Activated naive CD4-positive, alpha-beta T cell treated with anti-CD3 and anti-CD28 coated beads, Interleukin-2, amount 10 ng/mL, durations not matched to agents 7 days and 5 days (primary cell): ENCODE measurements at places on chromosomes 16 and 17.

- DNase-seq, result peak; percentile 86
Measured at GRCh38 chr17:59786536-59787319, 79.3 kb downstream of the VMP1 start.

- DNase-seq, result no peak
Measured at GRCh38 chr17:33531311-33531710, 238.2 kb upstream of the ASIC2 start.

DNA sequence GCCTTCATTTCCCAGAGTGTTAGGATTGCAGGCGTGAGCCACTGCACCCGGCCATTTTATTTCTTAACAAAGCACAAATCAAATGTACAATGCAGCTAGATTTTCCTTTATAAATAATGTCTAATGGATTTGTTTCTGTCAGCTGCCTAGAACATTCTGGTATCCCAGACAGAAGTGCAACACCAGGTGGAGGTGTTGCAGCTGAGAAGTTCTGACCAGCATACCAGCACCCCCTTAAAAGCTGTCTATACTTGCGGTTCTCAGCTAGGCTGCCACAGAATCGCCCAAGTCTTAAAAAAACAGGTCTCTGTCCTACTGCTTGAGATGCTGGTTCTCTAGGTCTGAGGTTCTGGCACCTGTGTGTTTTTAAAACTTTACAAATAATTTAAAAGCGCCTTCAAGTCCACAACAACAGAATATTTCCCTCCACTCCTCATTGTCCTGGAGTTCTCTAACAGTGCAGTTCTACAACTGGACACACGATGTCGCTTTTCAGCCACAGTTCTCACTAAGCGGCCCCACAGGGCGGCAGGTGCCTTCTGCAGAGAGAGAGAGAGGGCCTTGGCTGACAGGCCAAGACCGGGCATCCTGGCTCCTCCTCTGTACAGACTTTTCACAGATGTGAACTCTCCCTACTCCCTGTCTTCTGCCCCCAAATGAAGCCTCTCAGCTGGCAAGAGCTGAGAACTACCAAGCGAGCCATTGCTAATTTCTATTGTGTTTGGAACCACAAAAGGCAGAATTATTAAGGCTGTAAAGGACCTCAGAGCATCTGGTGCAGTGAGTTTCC is 32.6 kb upstream of the MEOX1 start:
- DNase-seq, result peak; percentile 85

DNA sequence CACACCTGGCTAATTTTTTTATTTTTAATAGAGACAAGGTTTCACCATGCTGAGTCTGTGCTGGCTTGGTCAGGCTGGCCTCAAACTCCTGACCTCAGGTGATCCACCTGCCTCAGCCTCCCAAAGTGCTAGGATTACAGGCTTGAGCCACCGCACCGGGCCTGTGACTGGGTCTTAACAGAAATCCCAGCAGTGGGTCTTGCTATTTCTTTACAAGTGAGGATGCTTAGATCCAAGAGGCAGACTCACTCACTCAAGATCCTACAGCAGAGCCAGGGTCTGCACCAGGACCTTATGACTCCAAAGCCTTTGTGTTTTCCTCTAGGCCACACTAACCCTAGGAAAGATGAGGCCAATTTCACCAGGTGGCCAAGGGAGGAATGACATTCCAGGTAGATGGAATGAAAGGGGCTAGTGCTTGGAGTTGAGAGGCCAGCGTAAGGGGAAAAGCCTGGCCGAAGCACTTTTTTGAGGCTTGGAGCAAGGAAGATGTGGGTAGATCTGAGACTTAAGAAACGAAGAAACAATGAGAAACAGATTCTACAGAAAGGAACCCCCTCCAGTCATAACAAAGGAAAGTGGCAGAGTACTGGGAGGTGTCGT is 5.7 kb upstream of the STAT5A start:
- DNase-seq, result no peak

DNA sequence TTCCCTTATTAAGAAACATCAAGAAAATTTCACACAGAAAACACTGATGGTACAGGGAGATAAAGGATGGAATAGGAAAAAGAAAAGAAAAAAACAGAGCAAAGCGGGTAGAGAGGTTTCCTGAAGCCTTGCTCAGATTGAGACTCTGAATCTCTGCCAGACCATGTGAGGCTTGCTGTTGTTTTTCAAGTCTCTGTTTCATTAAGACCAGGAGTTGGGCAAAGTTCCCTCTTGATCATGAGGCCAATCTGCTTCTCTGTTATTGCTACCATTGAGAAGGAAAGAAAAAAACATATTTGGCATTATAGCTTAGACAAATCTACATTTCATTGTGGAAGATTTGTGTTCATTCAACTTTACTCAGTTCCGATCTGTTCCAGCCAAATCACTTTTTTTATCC is 201.6 kb upstream of the SOX9 start:
- no peak for DNase-seq

GRCh38 chr17:82900741-82901140 is 60.9 kb upstream of the ZNF750 start:
- no peak for DNase-seq

DNA sequence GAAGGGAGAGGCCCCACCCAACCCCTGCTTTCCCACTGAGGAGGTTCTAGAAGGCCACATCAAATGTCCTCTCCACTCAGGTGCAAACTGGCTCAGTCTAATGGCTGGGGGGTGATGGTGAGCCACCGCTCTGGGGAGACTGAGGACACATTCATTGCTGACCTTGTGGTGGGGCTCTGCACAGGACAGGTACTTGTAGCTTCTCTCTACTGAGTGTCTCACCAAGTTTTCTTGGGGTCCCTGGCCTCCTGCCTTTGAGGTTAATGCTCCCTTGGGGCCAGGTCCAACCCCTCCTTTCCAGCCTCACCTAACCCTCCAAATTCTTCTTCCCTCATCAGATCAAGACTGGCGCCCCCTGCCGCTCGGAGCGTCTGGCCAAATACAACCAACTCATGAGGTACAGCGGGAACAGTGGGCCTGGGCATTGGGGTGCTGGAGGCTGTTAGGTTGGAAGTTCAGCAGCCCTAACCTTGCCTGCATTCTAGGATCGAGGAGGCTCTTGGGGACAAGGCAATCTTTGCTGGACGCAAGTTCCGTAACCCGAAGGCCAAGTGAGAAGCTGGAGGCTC is 5.7 kb downstream of the ENO3 start:
- DNase-seq, result peak; percentile 63

- DNase-seq, result peak; percentile 75
Measured at GRCh38 chr16:1102921-1103635, 7.0 kb upstream of the C1QTNF8 start.

DNA sequence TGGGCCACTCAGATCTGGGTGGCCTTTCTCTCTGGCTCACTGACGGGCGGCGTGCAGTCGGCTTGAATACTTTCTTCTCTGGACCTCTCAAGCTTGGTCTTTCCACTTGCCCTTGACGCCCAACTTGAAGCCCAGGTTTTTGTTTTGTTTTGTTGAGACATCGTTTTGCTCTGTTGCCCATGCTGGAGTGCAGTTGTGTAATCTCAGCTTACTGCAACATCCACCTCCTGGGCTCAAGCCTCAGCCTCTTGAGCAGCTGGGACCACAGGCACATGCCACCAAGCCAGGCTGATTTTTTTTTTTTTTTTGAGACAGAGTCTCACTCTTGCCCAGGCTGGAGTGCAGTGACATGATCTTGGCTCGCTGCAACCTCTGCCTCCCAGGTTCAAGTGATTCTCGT is 22.7 kb upstream of the KIF19 start:
- DNase-seq, result no peak
